ENCODE measurements at places on chromosomes 6 and 20.
A peak's percentile ranks its signal among the peaks of the same experiment; 100 is the strongest.

DNA sequence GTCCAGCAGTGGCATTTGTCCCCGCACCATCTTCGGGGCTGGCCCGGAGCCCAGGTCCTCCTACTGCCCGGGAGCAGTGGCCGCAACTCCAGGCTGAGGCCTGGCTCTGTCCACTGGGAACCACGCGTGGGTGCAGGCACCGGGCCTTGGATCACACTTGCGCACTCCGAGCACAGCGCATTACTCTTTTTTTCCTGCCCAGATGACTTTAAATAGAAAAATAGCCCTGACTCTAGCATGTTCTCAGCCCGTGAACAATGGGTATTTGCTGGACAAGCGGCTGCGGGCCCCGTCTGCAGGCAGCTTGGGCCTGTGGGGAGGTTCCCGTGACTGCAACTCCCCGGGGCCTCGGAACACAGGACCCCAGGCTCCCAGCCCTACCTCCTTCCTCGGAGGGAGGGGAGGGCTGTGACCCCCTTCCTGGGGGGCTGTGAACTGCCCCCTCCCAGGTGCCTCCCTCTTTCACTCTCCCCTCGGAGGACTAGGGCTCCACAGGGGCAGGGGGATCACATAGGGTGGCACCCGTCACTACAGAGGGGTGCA, 162.2 kb downstream of the TBXT start:
- DNase-seq = no peak

- no peak for DNase-seq
These were observed 83.7 kb downstream of the FYN start for GRCh38 chr6:111789598-111789997.

- no peak for DNase-seq
These were observed 28.4 kb downstream of the DCDC2 start for GRCh38 chr6:24329451-24329850.

DNA sequence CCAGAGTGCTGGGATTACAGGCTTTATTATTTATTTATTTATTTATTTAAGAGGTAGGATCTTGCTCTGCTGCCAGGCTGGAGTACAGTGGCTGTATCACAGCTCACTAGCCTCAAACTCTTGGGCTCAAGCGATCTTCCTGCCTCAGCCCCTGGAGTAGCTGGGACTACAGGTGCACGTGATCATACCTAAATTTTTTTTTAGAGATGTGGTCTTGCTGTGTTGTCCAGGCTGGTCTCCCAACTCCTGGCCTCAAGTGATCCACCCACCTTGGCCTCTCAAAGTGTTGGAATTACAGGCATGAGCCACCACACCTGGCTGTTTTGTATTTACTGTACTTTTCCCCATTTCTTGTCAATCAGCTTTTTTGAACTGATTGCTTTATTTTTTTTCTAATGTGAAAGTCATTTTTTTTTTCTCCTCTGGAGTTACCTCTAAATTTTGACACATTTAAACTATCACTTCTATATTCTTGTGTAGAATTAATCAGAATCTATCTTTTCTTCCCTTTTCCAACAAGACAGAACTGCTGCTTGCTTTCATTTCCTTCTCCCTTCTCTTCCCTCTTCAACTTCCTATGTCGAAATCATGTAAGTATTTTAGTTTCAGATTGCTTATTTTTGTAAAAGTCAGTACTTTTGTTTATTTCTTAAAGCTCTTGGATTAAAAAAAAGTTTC, 12.0 kb downstream of the PANK2 start:
- no peak for DNase-seq

DNA sequence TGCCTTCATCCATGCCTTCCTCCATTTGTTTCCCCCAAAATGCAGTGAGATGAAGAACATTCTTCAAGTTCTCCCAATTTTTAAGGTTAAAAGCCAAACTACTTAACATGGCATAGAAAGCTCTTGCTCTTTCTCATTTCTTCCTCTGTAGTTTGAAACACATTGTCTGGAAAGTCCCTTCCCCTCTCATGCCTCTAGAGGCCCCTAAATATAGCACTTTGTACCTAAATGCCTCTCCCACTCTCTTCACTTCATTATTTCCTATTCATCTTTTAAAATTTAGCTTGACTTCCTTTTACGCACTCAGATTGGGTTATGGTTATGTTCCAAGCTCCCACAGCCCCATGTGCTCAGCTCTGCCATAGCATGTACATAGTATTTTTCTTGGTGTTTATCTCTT, 389.3 kb downstream of the HDGFL1 start:
- DNase-seq = no peak

DNA sequence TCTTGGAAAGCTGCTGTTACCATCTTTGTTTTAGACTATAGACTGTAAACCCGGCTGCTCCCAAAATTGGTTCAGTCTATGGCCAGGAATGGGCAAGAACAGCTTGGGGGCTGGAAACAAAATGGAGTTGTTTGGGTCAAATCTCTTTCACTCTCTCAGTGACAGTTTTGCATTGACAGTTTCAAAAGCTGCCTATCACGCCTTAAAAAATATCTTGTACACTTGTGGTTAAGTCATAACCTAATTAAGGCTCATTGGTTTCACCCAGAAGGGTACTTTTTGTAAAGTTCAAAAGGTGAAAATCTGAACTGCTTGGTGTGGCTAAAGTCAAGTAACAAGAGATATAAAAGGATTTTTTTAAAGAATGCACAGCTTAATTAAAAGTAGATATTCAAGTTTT, 76.1 kb upstream of the PRL start:
- DNase-seq = no peak

DNA sequence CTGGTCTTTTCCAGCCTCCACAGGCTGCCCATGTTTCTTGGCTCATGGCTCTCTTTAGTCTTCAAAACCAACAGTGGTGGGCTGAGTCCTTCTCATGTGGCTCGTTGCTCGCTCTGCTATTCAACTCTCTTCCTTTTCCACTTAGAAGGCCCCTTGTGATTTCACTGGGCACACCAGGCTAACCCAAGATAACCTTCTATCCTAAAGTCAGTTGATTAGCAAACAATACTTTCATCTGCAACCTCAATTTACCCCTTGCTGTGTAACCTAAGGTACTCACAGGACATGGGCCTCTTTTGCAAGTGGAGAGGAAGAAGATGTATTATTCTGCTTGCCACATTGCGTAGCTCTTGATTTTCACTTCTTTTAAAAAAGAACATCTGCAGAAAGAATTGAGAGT, 79.6 kb downstream of the UTRN start:
- no peak for DNase-seq

DNA sequence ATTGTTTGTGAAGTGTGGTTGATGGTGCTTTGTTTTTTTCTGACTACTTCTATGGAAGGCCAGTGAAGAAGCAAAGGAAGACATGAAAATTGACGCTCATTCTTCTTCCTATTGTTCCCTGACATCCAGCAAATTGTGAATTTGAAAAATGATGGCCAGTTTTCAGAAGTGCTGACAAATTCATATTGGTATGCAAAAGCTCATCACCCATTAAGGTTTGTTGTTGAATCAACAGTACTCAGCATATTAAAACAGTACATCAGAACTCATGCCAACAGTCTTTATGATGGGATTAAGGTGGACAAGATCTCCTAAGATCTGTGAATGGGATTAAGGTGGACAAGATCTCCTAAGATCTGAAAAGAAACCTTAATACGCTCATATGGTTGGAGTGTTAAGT, 1.0 kb upstream of the MTG2 start:
- no peak for DNase-seq

- DNase-seq = no peak
These were observed 143.8 kb downstream of the DOK5 start for GRCh38 chr20:54619181-54619580.

DNA sequence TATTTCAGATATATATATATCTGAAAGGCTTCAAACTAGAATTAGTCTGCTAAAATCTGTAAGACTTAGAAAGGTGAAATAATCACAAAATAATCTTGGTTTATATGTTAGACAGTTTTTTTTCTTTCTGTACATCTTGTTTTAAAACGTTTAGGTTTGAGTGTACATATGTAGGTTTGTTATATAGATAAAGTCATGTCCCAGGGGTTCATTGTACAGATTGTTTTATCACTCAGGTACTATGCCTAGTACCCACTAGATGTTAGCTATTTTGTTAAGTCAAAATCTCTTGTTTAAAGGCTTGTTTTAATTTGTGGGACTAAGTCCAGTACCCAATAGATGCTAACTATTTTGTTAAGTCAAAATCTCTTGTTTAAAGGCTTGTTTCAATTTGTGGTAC, 1339.0 kb upstream of the CITED2 start:
- DNase-seq = no peak

DNA sequence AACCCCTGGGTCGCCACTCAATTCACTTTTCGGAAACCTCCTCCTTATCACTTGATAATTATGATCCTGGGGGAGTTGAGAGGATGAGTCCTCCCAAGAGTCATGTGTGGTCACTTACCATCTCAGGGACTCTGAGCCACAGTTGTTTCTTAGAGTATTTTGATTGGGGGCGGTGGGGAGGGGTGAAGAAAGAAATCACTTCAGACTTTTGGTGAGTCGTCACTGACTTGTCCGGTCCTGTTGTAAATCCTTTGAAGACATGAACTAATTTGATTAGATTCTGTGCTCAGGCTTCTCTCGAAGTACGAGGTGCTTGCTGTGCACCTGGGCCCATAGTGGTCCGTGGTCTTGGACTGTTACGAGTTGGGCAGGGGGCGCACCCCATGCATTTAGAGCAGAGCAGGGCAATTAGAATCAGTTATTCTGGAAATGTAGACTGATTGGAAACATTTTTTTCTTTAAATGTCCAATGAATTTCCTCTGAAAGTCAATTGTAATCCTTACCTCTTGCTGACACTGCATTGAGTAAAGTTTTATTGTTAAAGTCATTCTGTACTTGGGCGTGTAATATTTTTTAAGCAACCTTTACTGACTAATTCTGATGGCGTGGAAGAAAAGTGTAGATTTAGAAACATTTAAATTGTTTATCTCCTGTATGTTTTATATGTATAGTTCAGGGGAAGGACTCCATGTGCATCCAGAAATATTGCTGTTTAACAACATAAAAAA, 173.4 kb downstream of the SLC16A10 start:
- no peak for DNase-seq

DNA sequence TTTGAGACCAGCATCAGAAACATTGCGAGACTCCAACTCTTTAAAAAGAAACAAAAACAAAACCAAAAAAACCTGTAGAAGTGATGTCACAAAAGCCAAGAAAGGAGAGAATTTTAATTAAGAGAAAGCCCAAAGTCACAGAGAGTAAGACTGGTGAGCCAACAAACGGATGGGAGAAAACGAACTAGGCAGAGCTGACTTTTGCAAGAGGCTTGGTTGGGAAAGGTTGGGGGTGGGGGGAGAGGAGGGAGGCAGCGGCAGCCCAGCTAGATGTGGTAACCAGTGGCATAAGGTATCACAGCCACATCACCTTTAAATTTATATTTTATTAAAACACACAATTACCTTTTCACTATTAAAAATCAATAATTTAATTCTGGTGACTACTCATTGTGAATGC, 23.5 kb downstream of the NOL7 start:
- no peak for DNase-seq

GRCh38 chr6:30742316-30743098, at the start of gene FLOT1:
Gene FLOT1, minus strand, starts transcription at chr6:30742687. Its CDS starts 498 bp downstream, at chr6:30742189.
- peak; percentile 72 for DNase-seq

DNA sequence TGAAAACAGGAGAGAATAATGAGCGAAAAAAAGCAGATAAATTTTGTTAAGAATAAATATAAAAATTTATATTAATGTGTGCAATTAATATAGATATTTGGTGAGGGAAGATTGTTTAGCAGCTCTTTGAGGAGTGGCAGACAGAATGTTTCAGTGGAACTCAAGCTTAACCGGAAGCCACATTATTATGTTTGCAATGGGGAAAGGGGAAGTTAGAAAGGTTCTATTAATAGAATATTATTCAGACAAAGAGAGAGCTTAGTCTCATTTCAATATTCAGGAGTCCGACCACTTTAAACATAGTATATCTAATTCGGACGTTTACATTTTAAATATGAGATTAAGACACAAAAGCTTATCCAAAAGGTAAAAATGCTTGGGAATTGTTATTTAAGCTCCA, 81.6 kb upstream of the KHDRBS2 start:
- no peak for DNase-seq

- no peak for DNase-seq
These were observed 115.0 kb downstream of the PRKN start for GRCh38 chr6:162612613-162613012.

GRCh38 chr6:52399511-52400312, 20.4 kb upstream of the EFHC1 start:
- DNase-seq = no peak

GRCh38 chr20:43812216-43812615, 85.4 kb upstream of the GTSF1L start:
- DNase-seq = no peak

- peak; percentile 3 for DNase-seq
These were observed 16.5 kb downstream of the ACTR5 start for GRCh38 chr20:38764567-38765318.

GRCh38 chr6:53529324-53530036, 15.4 kb downstream of the GCLC start:
- no peak for DNase-seq

- DNase-seq = no peak
These were observed 256.7 kb upstream of the RAB32 start for GRCh38 chr6:146286961-146287360.

- no peak for DNase-seq
These were observed 78.0 kb downstream of the PPP1R14C start for GRCh38 chr6:150220634-150221551.

DNA sequence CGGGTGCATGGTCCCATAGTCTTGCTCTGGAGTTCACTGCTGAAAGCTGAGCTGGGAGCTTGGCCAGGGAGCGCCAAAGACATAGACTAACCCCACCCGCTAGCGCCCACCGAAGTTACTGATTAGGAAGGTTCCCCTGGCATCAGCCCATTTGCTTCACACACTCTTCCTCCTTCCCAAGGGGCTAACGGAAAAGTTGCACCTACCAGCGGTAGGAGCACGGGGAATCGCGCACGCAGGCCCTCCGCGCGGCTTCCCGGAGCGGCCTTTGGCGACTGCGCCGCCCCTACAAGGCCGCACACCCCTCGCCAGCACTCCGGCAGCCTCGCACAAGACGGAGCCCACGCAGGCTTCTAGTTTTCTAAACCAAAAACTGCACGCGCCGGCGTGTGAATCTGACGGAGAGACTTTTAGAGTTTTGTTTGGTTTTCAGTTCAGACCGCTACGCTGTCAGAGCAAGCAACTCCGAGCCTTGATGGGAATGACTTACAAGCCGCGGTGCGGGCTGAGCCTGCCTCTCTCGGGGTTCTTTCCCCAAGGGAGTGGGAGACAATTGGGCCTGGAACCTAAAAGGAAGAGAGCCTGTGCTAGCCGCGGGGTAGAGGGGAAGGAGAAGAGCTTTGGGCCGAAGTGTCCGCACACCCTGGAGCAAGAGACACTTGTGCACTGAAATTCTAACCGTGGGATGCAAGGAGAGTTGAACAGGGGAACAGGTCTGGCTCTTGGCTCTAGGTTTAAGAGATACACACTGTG, 891 bp upstream of the POU3F2 start:
- DNase-seq = no peak

GRCh38 chr20:14830899-14831298, 493.5 kb upstream of the FLRT3 start:
- DNase-seq = no peak

Measured in activated naive CD4-positive, alpha-beta T cell (primary cell).